Astrocyte (in vitro differentiated cells and primary cell): ENCODE measurements at places on chromosomes 1 and 21. TPM values are rescaled to one million over a fixed set of nuclear protein-coding genes. Genes with fewer than 3 reads are reported as not detected.

- no peak for DNase-seq
These were observed 27.2 kb downstream of the MX1 start for GRCh38 chr21:41453198-41453597.

GRCh38 chr1:41493117-41493536 is 8.6 kb upstream of the EDN2 start:
- peak; percentile 91 for DNase-seq

- DNase-seq: no peak
These were observed 30.5 kb downstream of the CASZ1 start for GRCh38 chr1:10765734-10766478.

Gene ECE1
- total RNA-seq: 172 and 182 TPM in 2 replicates

Gene LCE3E
- total RNA-seq: not detected in 2 replicates

Gene DNAJC28
- 2.1 and 2.4 TPM in 2 replicates for total RNA-seq
